ENCODE measurements at places on chromosomes 7 and 10.
A peak's percentile ranks its signal among the peaks of the same experiment; 100 is the strongest.

DNA sequence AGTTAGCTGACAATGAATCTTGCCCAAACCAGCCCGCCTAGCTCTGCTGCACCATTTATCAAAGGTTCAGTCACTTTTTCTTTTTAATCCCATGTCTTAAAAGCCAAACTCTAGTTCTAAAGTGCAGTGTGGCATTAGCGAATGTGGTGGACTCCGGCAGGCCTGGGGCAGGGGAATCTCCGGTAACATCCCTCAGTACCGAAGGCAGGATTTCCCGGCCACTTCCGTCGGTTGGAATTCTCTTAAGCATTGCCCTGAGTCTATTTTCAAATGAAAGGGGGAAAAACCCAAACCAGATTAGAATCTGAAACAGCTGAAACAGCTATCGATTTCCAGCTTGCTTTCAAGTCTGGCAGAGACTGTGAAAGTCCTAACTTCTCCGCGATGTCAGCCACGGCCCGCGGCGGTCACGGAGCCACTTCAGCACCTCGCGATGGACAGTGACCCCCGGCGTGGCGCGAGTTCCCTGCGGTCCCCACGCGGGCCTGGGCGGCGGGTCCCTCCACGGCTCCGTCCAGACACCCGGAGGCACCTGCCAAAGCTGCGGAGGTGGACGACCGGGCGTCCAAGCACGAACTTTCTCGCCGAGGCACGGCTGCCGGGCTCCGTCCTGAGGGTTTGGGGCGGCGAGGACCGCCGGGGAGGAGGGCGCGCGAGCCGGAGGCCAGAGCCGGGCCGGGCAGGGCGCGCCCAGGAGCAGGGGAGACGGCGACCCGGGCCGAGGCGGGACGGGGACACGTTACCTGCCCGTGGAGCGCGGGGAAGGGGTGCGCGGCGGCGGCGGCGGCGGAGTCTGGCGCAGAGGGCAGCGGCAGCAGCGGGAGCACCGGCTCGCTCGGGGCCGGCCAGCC, 745 bp downstream of the TCERG1L start:
- no peak for DNase-seq

DNA sequence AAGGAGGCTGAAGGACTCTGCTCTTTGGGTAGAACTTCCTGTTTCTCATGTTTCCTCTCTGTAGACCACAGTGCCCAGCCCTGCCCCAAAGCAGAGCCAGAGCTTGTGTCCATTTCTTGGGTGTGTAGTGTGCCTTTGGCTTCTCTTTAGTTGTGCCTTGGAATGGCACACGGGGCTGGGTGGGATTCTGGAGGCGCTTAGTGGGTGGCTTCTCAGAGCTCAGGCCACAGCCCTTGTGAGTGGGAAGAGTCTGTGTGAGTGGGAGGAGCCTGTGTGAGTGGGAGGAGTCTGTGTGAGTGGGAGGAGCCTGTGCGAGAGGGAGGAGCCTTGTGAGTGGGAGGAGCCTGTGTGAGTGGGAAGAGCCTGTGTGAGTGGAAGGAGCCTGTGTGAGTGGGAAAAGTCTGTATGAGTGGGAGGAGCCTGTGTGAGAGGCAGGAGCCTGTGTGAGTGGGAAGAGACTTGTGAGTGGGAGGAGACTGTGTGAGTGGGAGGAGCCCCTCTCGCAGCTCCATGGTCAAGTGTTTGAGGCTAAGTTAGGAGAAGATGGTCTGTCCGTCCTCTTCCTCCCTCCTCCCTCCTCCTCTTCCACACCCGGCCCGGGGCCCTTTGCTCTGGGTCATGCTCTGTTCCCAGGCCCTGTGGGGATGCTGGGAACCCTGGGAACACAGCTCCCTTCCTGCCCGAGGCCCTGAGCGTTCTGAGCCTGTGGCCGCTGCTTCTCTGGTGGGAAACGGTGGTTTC, 153.0 kb downstream of the GRK5 start:
- DNase-seq, result no peak

DNA sequence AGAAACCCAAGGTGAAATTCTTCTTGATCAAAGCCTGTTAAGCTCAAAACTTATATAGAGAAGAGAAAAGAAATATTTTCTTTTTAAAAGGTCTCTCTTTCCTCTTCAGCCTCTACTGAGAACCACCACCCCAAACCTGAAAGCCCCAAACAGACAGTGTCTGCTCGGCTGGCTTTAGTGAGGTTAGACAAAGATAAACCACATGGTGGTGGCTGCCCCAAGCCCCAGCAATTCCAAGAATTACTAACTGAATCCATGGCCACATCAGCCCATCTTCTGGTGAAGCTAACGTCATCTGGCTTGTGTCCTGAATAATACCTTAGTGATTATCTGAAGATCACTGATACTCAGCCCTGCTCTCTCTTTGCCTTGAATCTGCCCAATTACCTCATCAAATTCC, 275.0 kb downstream of the ELMO1 start:
- DNase-seq, result no peak

- no peak for DNase-seq
Measured at GRCh38 chr7:45689011-45689796, 115.0 kb downstream of the ADCY1 start.

GRCh38 chr10:96124230-96125141, 5.6 kb upstream of the ZNF518A start:
- no peak for DNase-seq

- no peak for DNase-seq
Measured at GRCh38 chr10:79401015-79401921, 44.2 kb downstream of the ZCCHC24 start.

DNA sequence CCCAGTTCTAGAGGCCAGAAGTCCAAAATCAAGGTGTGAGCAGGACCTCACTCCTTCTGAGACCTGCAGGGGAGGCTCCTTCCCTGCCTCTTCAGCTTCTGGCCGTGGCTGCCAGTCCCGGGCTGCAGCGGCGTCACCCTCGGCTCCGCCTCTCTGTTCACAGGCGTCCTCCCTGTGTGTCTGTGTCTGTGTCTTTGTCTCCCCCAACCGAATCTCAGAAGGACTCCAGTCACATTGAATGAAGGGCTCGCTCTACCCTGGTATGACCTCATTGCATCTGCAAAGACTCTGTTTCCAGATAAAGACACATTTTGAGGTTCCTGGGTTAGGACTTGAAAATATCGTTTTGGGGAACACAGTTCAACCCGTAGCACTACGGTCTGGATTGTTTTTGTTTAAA, 33.1 kb upstream of the GALNT11 start:
- peak; percentile 57 for DNase-seq

DNA sequence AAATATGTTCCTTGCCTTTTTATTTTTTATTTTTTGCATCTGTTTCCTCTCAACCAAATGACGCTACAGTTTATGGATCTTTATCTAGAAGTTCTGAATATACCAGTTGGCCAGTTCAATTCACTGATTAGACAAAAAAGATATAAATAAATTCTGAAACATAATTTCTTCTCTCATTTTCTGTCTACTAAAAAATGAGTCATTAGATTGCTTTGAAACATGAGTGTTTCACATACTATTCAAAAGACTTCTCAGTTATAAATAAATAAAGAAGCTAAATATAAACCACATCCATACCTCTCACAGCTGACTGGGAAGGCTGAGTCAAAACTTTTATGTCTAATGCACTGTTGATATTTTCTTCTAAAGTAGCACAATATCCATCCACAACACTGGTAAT, 97.6 kb upstream of the GPR22 start:
- DNase-seq, result no peak

- no peak for DNase-seq
Measured at GRCh38 chr7:50699143-50699542, 83.6 kb downstream of the GRB10 start.

GRCh38 chr7:22452960-22453558, 46.9 kb downstream of the STEAP1B start:
- no peak for DNase-seq

DNA sequence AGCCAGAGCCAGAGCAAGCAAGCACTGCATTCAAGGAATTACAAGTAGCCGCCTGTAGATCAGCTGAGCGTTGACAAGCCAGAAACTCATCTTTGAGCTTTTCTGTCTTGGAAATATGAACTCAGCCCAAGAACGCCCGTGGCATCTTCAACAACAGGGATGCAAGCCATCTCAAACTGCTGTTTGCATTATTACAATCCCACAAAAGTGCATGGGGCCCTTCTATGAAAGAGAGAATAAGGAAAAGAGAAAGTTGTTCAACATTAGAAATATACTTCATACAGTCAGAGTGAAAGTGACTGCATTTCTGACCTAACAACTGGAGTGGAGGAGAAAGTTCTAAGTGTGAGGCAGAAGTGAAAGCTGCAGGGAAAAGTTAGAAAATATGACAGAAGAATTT, 6.5 kb downstream of the SGCE start:
- no peak for DNase-seq

DNA sequence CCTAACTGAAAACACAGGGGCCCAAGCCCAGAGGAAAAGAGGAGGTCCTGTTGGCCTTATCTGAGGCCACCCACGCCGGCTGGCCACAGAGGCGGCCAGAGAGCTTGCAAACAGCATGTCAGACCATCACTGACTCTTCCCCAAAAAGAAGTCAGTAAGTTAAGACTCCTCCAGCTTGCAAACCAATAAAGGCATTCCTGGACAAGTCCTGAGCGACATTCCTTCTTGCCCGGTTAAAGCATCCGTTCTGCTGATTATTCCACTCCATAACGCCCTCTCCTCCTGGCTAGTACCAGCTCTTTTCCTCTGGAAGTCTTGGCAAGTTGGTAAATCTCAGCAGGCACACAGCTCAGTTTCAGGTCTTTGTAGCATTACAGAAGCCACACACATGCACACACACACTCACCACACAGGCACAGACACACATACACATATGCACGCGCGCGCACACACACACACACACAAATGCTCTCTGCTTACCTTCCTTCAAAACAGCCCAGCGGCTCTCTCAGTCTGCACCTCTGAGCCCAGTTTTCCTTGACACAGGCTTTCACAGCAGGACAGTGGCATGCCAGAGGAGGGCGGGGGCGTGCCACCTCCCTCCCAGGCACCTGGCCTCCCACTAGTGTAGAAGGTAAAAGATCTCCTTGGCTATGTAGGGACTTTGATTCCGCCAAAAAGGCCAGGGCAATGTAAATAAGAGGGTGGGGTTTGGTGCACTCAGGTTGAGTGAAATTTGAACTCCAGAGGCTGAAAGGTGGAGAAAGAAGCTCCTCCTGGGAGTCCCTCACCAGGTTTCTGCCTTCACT, 201.4 kb downstream of the TNS3 start:
- no peak for DNase-seq

GRCh38 chr10:127973791-127974311, 66.9 kb downstream of the PTPRE start:
- DNase-seq, result no peak

GRCh38 chr7:21426286-21427181, 1.3 kb upstream of the SP4 start:
- peak; percentile 44 for DNase-seq

- DNase-seq, result no peak
Measured at GRCh38 chr7:2540641-2541051, 14.7 kb downstream of the BRAT1 start.

DNA sequence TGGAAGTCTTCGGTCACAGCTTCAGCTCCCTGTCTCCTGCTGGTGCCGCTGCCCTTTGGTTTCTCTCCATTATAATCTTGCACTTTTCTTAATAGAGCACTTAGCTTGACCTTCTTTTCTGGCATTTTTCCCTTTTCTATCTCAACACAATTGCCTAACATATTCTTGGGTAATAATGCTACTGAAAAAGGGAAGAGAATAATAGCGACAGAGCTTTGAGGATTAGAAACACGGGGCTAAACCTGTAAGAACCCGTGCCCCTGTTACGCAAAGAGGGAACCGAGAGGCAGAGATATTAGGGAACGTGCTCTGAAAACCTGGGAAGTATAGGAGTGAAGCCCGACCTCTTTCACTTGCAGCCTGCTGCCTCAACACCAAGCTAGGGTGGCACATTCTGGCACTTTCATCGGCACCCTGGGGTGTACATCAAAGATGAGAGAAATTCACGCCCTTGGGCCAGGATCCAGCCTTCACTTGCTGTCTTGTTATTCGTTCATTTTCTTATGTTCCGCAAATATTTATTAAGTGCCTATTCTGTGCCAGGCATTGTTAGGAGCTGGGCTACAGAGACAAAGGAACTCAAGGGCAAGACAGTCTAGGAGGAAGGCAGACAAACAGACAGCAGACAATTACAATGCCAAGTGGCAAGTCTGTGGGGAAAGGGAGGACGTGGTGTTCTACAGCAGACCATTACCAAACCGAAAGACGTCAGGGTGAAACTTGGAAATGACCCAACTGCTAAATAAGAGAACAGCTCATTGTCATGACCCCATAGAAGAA, 33.0 kb upstream of the GALNTL5 start:
- DNase-seq, result no peak

- DNase-seq, result no peak
Measured at GRCh38 chr10:26840938-26841732, 19.6 kb downstream of the ABI1 start.

- no peak for DNase-seq
Measured at GRCh38 chr10:104622598-104623209, 18.4 kb upstream of the SORCS3 start.

GRCh38 chr10:112249722-112250121, 33.5 kb upstream of the TECTB start:
- no peak for DNase-seq

GRCh38 chr10:51074238-51075028, at the start of gene PRKG1:
Gene PRKG1 (plus strand): TSS chr10:51074487.
- no peak for DNase-seq
